ENCODE measurements at places on chromosomes 5 and 9. TPM values are rescaled to one million over a fixed set of nuclear protein-coding genes. Genes with fewer than 3 reads are reported as not detected.

RANBP17 gene
- 0.10 TPM for total RNA-seq

CCDC127 gene
- 2.9 TPM for total RNA-seq

NR2F1-AS1 gene
- total RNA-seq: 0.19 TPM

LHX6 gene
- total RNA-seq: not detected

GRCh38 chr9:10003047-10003446 lies 609.8 kb downstream of the PTPRD start:
- no peak for DNase-seq

DNA sequence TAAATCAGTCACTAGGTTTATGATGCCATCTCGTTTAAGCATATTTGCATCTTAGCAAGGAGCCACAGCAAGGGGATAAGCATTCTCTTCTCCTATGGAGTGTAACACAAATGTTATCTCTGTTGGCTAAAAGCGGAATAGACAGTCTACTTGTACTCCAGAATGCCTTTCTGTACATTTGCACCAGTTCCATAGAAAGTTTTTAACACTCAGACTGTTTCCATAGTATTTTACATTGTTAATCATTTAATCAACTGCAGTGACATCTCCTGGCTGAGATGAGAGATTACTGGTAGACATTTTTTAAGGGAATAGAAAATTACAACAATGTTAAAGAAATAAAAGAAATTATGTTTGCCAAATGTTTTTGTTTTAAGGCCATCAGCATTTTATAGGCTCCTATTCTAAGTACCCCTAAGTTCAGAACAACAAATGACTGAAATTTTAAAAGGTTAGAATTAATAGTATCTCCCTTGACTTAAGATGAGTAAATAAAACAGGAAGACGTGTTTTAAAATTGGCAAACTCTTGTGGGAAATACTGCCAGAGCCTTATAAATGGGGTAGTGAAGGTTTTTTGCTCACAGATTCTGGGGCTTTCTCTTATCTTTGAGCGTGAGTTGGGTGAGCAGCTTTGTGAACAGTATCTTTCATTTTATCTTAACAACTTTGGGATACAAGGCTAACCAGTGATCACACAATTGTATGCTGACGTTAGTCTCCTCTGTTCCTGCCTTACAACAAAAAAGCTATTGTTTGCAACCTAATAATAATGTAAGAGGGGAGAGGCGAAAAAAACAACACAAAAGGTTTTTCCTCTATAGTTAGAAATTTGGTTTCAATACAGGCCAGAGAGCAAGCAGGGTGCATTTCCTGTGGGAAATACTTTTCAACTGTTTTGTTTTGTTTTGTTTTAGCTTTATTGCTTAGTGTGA lies 294.3 kb downstream of the FBXL7 start:
- DNase-seq: no peak

DNA sequence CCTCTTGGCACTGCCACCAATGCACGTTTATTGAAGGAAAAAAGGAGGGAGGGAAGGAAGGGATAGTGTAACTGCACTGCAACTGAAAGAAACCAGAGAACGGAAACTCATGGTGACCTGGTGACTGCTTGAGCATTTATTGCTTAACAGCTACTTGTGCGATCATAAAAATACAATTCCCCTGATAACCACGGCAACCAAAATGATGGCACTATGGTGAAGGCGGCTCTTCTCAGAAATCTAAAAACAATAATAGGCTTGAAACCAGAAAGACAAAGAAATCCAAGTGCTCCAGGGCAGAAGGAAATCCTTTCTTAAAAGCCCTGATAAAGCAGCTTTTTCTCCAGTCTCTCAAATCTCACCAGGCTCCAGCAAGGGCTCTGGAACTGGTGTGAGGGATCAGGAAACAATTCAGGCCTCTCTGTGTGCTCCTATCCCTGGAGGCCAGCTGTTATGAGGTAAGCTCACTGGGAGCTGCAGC lies 1.9 kb downstream of the FBXO10 start:
- no peak for DNase-seq

GRCh38 chr9:23005156-23005555 lies 558.5 kb downstream of the DMRTA1 start:
- no peak for DNase-seq

- DNase-seq: no peak
Measured at GRCh38 chr9:120531683-120532300, 48.2 kb downstream of the CDK5RAP2 start.

DNA sequence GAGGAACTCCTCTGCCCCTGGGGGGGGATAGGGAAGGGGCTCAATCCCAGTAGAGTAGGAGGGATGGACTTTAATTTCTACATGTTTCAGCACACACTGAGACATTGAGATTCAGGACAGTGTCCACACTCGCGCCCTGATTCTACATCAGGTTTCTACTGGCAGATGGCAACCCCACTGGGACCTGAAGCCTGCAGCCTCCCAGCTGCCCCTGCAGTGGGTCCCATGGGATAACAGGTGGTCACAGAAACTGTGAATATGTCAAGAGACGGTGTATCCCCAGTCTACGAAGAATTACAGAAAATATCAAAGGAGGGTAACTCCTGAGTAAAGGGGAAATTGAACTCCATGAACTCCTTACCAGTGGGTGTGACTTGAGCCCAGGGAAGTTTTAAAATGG lies 2.4 kb upstream of the TERT start:
- DNase-seq: no peak

DNA sequence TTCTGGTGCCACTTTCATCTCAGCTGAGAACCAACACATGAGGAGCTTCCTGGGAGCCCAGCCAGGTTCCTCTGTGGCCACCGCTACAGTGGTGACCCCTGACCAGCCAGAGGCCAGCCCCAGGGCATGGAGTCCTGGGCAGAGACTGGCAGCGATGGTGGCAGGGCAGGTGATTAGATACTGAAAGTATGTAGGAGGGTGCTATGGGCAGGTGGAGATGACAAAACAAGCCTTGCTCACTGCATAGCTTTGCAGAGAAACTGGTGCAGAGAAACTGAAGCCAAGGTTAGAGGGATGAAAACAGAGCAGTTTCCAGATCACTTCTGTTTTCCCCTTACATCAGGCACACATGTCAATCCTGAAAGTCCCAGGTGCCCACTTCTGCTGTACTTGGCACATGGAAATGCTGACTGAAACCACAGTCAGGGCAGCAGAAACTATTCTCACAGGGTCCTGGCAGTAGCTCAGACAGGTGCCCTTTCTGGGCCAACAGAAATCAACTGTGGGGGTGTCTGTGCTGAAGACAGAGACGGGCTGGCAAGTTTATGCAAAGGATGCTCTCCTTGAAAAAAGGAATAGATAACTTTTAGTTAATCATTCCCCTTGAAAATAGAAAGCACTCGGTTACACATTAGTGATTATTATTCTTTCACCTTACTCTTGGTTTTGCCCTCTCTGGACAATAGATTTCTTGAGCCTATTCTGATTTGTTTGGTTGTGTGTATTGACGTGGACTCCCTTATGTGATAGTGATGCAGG lies 90.3 kb downstream of the ANKRD55 start:
- peak; percentile 95 for DNase-seq

GRCh38 chr9:105053209-105053652 lies 125.3 kb upstream of the ABCA1 start:
- peak; percentile 15 for DNase-seq

DNA sequence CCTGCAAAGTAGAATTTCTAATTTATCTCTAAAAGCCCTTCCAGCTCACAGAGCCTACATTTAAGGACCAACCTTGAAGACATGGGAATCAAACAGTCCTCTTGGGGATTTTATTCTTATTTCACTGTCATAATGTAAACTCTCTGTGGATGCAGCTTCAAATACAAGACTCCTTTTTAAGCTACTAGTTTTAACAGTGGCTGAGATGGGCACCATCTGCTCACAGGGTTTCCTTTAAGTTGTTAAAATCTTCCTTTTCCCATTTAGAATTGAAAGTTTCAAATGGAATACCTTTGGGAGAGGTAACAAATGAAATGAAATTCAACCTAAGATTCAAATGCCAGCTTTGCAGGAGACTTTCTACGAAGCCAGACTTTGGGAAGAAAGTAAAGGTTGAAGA lies 243.7 kb downstream of the GLIS3 start:
- DNase-seq: no peak

DNA sequence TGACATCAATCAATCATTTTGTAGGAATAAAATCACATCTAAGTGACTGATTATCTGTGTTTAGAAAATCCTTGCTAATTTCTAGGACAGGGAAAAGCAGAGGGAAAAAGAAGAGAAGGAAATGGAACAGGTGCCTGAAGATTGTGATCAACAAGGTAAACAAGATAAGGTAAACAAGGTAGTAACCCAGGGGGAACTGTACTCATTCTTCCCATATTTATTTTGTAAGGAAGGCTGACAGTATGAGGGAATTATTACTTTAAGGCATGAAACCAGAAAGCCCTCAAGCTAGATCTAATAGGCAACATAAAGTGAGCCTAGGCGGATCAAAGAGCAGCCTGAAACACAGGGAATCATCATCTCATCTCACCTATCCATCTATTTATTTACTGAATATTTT lies 231.1 kb downstream of the MLLT3 start:
- no peak for DNase-seq

GRCh38 chr9:113154471-113154870 lies 3.7 kb downstream of the SLC31A2 start:
- DNase-seq: no peak

- DNase-seq: no peak
Measured at GRCh38 chr5:59132131-59132530, 549.3 kb downstream of the RAB3C start.

DNA sequence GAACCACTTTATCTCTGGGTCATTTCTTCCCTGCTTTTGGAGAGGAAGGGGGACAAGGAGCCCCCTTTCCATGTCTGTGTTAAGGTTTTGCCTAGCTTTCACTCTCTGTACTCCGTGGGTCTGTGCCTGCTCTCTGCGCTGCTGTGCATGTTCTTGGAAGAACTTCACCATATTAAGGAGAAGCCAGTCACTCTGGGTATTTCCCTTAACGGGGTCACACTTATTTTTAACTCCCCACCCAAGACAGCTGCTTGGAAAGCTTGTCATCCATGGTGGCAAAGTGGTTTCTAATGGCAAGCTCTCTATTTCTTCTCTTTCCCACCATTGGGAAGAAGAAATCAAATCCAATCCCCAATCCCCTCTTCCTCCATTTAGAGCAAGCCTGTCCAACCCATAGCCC lies 44.8 kb upstream of the HMHB1 start:
- DNase-seq: no peak

All from GM12878 (cell line).